Activated naive CD4-positive, alpha-beta T cell treated with Interleukin-2 at 50 U/mL for 16 hours (primary cell): ENCODE measurements at places on chromosomes 11 and 22.
A peak's percentile ranks its signal among the peaks of the same experiment; 100 is the strongest.

DNA sequence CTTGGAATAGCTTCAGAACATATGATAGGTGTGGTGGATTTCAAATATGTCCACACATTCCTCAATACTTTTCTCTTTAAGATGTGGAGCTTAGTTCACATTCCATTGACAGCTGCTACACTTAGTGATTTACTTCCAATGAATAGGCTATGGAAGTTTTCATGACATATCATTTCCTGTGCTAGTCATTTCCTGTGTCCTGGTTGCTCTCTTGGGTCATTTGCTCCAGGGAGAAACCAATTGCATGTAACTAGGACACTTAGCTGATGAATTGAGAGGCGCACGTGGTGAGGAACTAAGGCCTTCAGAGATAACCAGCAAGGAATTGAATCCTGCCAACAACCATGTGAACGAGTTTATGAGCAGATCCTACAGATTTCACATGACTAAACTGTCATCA is 120.9 kb downstream of the SLC17A6 start:
- no peak for DNase-seq

DNA sequence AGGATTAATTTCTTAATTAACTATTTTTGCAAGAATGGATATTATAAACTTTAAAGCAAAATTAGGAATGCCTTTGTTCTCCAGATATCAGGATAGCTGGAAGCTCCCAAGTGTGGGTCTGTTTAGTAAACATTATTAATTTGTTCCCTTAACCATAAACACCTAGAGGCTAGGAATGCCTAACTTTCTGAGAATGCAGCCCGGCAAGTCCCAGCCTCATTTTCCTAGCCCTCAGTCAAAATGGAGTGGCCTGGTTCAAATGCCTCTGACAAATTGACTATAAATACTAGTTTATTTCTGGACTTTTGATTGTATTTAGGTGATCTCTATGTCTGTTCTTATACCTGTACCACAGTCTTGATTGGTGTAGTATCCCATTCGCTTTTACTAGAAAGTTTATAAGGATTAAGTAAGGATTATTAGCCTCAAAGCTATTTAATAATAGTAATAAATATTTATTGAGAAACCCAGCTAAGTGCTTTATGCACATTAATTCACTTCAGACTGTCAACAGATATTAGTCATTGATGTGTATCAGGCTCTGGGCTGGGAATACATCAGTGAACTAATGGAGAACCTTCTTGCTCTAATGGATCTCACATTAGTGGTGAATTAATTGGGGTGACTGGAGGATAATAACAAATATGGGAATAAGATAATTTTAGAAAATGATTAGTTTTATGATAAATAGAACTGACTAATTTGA is 25.8 kb downstream of the PPME1 start:
- DNase-seq, result no peak

DNA sequence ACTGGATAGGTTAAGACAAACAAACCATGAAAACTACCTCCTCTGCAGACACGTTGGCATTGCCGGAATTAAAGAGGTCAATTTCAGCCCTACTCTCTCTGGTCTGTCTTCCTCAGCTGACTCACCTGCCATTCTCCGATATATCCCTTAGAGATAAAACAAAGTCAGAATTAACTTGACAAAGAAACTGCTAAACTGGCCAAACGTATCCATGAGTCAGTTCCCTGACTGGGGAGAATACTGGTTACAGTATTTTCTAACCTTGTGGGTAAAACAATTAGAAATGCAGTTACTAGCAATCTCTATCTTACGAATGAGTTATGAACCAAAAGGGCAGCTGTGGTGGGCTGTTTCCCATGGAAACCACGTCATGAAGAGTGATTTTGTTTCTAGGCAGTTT is 96.2 kb downstream of the RDX start:
- DNase-seq, result no peak

GRCh38 chr11:13098616-13099289 is 89.6 kb downstream of the RASSF10 start:
- no peak for DNase-seq

- no peak for DNase-seq
Measured at GRCh38 chr11:108718466-108718865, 53.6 kb downstream of the DDX10 start.

GRCh38 chr11:62542750-62543567 is 3.6 kb downstream of the AHNAK start:
- DNase-seq, result peak; percentile 79

- no peak for DNase-seq
Measured at GRCh38 chr11:84958295-84958694, 668.8 kb downstream of the DLG2 start.

DNA sequence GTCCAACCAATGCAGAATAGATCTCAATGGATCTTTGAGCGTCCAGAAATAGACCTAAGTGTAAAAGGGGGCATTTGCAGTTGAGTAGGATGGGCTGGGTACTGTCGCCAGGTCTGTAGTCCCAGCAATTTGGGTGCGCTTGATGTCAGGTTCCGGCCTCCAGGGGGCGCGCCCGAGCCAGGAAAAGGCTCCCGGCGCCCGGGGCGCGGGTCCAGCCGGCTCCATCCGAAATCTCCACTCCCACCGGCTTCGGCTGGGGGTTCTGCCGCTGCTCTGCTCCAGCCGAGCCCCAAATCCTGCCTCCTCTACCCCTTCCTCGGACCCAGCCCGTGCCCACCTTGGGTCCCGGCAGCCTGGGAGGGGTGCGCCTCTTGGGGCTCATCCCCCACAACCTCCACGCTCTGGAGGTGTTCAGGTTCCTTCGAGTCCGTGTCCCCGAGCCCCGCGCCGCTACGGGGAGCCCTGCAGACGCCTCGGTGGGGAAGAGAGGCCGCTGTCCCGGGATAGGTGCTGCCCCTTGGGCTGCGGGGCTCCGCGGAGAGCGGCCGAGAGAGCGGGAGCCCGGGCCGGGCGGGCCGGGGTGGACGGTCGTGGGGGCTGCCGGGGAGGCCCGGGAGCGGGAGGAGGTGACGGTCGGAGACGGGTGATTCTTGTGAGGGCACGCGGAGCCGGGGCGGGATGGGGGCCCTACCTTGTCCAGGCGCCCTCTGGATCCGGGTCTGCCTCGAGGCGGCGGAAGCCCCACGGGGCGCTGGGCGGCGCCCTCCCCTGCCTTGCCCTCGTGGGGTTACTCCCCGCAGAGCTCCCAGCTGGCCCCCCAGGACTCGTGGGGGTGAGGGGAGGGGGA is 13.0 kb upstream of the CYB5R3 start:
- peak; percentile 83 for DNase-seq

DNA sequence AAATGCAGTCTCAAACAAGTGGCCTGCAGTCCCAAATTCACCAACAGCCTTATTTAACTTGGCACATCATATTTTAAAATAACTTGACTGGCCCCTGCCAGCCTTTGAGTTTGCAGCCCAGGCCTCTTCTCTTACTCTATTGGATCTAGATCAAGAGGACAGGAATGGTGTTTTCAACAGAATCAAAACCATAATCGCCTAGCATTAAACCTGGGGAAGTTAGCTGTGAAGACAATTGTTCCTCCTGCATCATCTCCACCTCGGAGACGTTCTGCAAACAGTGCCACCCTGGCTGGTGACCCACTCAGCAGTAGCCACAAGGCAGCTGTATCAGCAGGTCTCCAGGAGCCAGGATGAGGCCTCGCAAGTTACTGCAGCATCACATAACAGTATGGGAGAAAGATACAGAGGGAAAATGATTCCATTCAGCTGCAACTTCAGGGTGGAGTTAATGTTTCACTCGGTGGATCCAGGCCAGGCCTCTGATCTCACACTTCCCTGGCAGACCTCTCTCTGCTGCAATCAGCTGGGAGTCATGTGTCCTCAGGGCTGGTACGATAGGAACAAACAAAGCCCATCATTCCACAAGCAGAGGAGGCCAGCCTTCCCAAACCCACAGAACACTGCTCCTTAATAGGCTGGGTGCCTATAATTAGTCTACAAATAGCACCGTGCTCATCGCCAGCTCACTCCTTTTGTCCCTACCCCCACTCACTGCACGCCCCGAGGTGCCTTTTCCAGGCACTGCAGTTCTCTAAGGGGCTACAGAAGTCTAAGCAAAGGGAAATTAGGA is 18.6 kb upstream of the SCN2B start:
- DNase-seq, result no peak

- DNase-seq, result no peak
Measured at GRCh38 chr22:49290711-49291110, 537.0 kb downstream of the BRD1 start.

DNA sequence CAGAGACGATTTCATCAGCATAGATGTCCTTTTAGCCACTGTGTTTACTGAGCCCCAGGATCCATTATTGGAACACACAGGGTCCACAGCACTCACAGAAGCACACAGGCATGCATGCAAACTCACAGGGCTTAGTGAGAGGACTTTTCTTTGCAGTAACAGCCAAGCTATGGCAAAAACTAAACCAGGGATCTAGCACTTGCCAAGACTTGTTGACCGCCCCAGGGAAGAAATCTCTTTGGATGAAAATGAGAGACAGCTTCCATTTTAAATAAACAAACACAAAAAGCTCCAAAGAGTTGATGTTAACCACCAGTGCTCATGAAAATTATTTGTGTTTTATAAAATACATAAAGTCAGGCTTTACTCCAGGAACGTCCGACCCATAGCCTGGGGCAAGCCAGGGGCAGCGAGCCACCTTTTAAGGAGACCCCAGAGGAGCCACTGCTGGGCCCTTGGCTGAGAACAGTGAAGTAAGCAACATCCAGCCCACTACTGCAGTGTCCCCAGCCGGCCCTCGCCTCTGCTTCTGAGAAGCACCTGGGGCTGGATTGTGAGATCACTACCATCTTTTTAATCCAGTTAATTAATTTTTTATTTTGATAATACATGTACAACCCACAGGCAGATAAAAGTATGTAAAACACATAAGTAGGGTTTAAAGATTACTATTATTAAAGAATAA is 22.0 kb upstream of the TFIP11 start:
- no peak for DNase-seq

DNA sequence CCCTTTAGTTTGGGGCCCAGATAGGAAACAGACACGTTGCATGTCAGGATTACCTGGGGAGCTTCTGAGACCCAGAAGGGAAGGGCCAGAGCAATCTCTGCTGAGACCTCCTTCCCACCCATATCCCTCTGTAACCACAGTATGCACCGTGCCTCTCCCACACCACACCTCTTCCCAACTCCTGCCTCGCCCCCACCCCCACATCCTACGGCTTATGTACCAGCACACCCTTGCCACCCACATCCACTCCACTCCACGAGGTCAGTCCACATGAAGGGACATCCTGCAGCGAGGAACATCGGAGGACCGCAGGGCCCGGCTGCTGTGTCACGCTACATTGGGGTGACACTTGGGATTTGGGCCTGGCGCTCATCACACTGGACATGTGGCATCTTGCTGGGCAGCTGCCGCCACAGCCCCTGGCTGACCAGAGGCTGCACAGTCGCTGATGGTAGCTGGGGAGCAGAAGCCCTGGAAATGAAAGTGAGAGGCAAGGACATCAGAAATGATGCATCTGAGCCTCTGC is 118.3 kb upstream of the LMO1 start:
- no peak for DNase-seq

DNA sequence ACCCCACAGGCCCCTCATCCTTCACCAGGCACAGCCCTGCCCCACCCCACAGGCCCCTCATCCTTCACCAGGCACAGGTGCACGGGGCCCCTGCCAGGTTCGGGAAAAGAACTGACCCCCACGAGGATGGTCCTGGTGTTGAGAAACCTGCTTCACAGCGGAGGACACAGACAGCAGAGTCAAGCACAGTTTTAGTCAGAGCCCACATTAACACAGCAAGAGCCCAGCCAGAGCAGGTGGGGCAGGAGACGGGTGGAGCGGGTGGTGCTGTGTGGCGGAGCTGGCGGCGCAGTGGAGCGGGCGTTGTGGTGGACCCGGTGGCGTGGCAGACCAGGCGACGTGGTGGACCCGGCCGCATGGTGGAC is 1085.5 kb downstream of the BRD1 start:
- no peak for DNase-seq

DNA sequence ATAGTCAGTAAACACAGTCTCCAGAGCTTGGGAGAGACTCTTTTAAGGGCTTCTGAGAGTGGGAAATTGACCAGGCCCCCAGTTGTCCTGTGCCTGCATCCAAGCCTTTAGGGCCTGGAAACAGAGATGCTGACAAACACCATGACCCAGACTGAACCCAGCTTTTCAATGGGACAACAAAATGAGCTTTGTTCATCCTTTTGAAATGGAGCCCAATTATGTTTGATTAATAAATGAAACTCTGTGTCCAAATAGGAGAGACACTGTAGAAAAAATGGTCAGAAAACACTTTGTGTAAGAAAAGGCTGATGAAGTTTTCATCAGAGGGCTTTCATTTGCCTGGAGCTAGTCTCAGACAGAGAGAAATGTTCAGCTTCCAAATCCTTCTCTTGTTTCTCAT is 146.0 kb downstream of the RRAS2 start:
- no peak for DNase-seq

- no peak for DNase-seq
Measured at GRCh38 chr11:86706338-86707131, 34.1 kb upstream of the ME3 start.

DNA sequence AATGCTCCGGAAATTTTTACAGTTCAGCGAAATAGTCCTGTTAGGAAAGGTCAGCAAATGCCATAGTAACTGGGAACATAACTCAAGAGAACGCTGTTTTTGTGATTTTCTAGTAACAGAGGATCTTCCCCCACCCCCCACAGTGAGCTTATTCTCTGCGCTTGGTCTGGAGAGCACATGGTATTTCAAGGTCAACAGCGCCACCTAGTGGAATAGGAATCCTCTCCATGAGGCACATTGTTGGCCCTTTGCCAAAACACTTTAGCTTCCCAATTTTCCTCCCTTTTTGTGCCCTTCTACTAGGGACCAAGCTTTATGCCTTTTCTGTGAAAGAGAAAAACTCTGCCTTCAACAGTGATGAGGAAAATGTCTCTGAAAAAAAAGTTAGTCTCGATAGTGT is 13.2 kb upstream of the OR4C12 start:
- DNase-seq, result peak; percentile 3

DNA sequence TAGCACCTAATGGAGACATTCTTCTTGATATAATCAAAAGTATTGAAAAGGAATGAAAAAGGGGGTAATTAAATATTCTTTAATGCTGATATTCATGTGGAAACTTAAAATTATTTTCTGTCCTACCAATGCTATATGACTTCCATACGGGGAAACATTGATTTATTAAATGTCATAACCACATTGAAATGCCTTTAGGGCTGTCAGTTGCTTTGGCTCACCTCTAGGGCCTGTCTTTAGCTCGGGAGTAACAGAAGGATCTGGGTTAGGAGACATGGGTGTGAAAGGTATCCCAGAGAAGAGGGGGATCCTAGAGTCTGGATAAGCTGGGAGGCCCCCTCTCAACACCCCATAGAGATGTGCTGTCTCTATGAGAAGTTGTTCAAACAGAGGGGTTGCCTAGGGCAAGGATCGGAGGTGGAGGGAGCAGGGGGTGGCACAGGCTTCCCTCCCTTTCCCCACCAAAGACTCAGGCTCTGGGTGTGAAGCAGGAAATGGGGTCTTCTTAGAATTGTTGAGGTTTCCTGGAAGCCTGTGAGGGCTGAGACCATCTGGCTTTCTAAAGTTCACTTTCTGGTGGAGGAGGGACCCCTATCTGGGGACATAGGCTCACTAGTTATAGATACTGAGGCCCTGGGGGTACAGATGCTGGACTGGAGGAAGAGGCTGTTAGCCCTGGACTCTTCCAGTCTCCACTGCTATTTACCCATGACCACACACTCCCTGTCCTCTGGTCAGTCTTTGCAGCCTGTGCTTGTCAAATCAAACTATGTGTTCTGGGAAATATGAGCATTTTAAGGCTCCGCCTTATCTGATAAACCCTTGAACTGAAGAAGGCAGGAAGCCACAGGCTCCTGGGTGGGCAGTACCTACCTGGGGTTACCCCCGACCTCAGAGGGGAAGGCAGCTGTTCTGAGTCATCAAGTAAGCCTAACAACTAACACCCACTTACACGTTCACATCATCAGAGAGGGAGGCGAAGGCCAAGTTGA is 55.8 kb upstream of the RRAS2 start:
- peak; percentile 76 for DNase-seq

GRCh38 chr11:32852207-32852606 is 22.5 kb downstream of the PRRG4 start:
- DNase-seq, result no peak
